ENCODE measurements at places on chromosomes 5 and 9.
A peak's percentile ranks its signal among the peaks of the same experiment; 100 is the strongest.

DNA sequence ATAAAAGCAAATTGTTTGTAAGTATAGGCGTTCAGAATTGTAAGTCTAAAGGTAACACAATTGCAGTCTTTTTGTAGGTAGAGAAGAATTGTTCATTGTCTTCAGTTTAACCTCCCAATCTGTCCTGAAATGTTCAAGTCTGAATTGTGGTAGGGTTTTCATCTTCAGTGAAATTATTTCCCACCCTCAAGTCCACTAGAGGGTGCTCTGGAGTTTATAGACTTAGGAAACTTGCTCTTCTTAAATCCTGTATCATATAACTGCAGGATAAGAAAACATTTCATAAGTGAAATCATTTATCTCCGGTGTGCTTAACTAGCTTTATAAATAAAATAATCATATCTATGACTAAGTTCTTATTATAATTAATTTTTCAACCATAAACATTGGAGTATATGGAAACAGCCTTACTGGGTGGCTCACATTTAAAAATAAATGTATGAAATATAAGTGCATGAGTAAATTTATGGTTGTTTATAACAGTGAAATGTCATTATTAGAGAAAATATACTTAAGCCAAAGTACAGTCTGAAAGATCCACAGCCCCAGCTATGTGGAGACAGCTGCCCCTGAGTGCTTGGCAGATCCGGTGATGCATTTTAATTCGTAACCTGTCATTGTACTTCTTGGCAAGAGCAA, 182.4 kb upstream of the OTULINL start:
- peak; percentile 21 for DNase-seq

DNA sequence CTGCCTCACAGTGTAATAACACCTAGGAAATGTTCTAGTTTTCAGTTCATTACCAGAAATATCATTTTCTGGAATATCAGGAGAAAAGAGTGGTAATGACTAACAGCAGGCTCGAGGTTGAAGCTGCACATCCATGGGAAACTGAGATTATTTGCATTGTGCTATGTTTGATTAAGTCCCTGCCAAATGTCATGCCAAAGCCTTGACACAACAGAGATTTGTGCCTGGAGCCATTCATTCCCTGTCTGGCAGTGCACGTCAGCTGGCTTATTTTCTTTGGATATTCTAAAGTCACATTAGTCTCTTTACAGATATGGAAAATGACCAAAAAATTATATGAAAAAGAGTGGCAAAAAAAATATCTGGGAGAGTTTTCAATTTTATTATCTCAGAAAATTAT, 848.0 kb downstream of the PTPRD start:
- DNase-seq = no peak

- DNase-seq = no peak
Observed at GRCh38 chr5:83688281-83688680, 32.4 kb downstream of the HAPLN1 start.

DNA sequence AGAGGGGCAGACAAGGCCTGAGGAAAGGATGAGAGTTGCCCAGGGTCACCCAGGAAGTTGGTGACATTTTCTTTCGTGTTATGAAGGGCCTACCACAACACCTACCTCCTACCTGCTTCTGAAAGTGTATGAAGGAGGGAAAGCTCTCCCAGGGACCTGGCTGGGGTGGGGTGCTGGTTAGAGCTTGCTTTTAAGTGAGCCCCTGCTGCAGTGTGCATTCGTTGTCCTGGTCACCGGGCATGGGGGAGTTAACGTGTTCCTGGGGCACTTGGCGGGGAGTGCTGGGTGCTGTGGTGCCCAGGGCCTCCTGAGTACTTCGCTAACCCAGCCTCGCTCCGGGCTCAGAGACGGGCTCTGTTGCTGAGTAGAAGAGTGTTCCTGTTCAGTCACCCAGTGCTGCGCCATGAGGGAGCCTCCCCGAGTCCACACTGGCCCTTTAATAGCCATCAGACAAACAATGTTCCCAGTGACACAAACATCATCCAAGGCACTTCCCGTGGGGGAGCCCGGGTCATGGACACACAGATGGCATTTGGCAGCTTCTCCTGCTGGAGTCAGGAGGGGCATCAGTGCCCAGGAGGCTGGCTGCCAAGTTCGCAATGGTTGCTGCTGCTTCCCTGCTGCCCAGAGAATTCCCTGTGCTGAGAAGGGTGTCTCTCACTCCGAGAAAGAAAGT, 85.7 kb downstream of the AMBP start:
- DNase-seq = no peak

GRCh38 chr5:4208537-4208936, 612.9 kb downstream of the IRX1 start:
- DNase-seq = no peak

DNA sequence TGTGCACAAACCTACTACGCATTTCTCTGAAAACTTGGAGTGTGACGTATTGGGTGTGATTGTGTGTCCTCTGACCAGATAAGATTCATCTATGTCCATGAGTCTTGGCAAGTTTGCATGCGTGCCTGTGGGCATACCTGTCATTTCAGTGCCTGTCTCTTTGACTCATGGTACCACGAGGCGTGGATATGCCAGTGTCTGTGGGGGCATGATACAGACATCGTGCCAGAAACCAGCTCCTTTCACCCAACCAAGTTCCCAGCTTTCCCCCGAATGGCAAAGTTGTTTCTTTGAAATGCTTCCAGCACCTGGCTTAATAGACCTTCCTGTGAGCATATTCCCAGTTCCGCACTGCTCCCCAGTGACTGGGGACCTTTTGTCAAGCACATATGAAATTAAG, 241.9 kb upstream of the MVB12B start:
- no peak for DNase-seq

DNA sequence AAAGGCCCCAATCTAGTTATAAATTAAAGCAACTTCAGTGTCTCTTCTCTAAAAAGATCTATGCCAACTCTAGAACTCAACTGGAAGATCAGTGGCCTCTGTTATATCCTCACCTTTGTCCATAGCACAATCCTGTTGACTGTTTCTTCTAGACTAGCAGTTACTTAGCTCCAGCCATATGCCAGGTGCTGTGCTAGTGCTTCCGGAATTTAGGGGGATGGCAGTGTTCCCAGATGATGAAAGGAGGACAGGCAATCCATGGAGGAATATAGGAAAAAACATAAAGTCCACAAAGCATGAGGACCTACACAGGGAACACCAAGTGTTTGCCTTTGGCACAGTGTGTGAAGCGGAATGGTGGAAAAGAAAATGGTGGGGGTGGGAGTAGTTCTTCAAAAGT, 214.3 kb downstream of the MAPKAP1 start:
- no peak for DNase-seq

DNA sequence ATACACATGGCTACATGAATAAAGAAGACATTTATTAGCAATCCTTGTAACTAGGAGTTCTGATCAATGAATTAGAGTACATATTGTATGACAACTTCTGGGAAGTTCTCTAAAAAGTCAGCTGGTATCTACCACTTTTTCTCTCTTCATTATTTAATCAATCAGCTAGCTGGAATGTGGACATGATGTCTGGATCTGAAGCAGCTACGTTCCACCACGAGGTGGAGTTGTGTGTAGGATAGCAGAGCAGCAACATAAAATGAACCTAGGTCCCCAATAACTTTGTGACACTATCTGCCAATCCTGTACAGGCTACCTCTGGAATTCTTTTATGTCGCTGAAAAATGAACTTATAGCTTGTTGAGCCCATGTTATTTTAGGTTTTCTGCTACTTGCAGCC, 32.9 kb upstream of the ENTREP1 start:
- no peak for DNase-seq

GRCh38 chr5:9282211-9282610, 263.7 kb downstream of the SEMA5A start:
- no peak for DNase-seq

GRCh38 chr9:131046093-131046380, 37.1 kb downstream of the LAMC3 start:
- no peak for DNase-seq

DNA sequence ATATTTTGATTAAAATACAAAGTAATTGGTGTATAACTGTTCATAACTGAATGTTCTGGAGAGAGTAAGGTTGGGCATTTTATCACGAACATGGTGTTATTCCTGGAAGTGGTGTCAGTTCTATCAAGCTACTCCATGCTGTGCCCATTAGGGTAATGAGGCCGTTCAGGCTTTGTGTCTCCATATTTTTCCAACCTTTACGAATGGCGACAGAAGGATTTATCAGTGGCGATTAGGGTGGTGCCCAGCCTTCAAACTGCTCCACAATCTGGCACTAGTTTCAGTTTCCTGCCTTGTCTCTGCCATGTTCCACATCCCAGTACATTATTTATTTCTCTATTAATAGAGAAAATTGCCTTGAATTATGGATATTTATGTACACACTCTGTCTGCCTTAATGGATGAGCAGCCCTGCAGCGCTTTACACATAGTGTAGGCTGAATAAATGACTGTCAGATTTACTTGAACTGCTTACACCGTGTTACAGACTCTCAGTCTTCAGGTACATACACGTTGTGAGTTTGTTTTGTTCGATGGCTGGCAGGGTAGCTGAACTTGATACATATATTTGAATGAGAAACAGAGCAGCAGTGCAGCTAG, 23.9 kb upstream of the TMC1 start:
- no peak for DNase-seq

DNA sequence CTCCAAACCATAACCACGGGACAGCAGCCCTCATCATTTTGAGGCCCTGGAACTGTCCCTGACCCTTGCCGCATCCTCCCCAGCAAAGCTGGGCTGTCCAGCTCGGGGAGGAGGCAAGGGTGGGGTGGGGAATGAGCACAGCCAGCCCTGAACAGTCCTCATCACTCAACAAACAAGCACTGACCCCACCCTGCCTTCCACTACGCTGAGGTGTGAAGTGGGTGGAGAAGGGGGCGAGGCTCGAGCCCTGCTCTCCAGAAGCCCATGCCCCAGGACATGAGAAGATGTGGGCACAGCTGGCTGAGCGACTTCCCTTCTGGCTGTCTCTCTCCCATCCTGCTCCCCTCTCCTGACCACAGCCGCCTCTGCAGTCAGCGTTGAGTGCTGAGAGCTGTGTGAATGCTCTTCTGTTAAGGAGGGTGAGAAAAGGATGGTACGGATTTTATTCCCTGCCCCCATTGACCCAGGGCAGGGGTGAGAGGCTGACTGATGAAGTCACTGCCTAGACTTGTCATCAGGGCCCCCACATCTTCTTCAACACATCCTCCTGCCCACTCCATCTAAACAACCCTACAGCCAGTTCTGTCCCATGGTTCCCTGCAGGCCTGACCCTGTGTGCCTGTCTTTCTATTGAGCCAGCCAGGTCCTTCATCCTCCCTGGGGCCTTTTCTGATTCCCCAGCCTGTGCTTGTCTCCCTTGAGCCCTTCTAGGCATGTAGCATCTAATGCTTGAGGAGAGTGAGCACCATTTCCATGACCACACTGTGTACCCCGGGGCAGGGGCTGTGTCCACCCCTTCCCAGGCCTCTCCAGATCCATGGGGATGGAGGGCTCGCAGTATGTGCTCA, 276.0 kb downstream of the FSTL4 start:
- DNase-seq = no peak

DNA sequence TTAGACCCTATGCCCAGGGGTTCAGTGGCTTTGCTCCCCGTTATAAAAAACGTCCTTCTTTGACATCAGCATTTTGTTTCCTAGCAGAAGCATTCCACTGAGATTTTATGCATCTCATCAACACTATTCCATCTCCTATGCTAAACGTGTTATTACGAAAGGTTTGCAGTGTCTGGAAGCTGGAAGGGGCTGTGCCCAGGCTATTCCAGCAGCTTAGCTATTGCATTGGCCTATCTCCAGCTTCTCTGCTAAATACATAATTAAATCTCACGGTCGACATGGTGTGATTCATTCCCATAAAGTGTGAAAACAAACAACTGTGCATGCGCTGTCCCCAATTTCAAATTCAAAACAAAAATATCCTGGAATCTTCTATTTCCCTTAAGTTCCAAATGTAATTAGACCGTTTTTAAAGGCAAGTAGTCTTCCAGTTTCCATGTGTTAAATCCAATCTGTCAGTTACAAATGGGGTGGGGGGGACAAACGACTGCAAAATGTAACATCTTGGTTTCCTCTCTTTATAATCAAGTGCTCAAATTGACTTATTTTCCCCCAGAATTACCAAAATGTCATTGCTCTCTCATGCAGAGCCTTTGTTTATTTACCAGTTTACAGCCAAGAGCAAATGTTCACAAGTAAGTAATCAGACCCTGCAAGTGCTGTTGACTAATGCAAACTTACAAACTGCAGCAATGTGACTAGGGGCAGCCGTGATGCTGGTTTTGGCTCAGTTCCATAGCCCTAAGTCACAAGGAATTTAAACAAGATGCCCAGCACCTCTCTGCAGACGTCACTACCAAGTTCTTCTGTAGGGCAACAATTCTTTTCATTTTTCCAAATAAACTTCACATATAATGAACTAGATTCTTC, 212.3 kb upstream of the RORB start:
- no peak for DNase-seq

DNA sequence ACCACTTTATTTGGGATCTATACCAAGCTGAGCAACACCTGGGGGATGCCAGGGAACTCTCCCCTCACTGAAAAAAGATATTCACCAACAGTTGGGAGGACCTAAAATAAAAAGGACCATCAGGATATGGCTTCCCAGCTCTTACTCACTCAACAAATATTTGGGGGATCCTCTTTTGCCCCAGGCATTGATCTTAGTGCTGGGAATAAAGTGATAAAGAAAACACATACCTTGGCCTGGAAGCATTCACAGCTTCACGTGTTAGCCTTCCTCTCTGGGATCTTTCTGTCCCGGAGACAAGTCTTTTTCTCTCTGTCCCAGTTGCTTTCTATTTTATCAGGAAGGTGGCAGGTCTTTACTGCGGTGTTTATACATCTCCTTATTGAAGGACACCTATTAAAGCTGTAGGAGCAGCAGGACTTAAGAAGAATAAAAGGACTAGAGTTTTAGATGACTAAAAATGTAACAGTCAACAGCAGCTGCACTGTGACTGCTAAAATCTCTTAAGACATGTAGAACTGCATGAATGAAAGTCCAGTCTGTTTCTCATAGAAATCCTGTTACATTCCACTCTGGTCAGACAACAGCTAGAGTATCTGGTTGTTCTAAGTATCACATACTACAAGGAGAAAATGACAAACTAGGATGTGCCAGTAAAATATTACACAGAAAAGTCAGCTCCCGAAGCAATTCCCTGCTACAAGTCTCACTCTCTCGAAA, 90.0 kb upstream of the ITGA2 start:
- DNase-seq = no peak

DNA sequence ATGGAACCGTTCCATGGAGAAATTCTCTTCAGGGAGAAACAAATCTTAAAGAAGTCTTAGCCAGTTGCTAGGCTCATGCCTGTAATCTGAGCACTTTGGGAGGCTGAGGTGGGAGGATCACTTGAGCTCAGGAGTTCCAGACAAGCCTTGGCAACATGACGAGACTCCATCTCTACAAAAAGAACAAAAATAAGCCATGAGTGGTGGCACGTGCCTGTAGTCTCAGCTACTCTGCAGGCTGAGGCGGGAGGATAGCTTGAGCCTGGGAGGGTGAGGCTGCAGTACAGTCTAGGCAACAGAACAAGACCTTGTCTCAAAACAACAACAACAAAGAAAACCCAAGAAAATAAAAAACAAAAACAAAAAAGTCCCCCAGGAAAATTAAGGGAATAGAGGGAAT, 8.2 kb downstream of the HSPB3 start:
- no peak for DNase-seq

GRCh38 chr9:99255651-99256050, 33.6 kb downstream of the SEC61B start:
- no peak for DNase-seq

GRCh38 chr5:102651466-102651865, 103.6 kb upstream of the PAM start:
- DNase-seq = no peak

GRCh38 chr5:52856564-52856963, 68.8 kb downstream of the ITGA1 start:
- DNase-seq = peak; percentile 14

All from CD14-positive monocyte (primary cell).